ENCODE measurements at places on chromosomes 5 and 9.

DNA sequence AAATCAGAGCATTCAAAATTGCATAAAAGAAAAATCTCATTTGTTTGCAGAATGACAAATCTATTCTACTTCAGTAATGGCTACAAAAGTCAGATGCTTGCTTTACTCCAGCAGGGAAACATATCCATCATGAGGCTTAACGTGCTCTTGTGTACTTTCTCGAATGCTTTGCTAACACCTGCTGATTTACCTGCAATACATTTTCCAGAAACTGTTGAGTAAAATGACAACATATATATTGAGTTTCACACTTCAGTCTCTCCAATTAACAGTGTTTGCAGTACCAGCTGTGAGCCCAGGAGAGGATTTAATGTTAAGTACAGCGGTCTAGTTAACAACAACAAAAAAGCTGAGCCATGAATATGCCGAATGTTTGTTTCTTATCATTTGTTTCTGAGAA is 391.5 kb upstream of the SMC2 start:
- DNase-seq, result no peak

GRCh38 chr9:89603767-89604665 is 796 bp upstream of the GADD45G start:
- no peak for DNase-seq

DNA sequence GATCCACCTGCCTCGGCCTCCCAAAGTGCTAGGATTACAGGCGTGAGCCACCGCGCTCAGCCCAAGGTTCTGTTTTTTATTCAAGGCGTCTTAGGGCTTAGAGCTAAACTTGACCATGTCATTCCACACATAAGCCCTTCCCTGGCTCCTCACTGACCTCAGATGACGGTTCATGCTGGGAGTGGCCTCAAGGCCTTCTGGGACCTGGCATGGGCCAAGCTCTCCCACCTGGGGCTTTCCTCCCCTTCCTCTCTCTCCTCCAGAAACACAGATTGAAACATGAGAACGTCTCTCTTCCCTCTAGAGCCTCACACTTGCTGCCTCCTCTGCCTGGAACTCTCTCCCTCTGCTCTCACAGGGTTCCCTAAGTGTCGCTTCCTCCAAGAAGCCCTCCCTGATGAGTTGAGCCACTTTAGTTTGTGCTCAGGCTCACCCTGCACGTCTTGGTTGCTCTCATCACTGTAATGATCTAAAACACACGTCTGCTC is 155.6 kb upstream of the IER5L start:
- DNase-seq, result no peak

- no peak for DNase-seq
Measured at GRCh38 chr9:110842169-110842568, 173.6 kb downstream of the MUSK start.

DNA sequence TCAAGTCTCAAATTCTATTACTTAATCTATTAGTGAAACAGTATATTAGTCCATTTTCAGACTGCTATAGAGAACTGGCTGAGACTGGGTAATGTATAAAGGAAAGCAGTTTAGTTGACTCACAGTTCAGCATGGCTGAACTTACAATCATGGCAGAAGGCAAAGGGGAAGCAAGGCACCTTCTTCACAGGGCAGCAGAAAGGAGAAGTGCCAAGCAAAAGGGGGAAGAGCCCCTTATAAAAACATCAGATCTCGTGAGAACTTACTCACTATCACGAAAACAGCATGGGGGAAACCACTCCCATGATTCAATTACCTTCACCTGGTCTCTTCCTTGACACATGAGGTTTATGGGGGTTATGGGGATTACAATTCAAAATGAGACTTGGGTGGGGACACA is 67.9 kb upstream of the CHSY3 start:
- no peak for DNase-seq

DNA sequence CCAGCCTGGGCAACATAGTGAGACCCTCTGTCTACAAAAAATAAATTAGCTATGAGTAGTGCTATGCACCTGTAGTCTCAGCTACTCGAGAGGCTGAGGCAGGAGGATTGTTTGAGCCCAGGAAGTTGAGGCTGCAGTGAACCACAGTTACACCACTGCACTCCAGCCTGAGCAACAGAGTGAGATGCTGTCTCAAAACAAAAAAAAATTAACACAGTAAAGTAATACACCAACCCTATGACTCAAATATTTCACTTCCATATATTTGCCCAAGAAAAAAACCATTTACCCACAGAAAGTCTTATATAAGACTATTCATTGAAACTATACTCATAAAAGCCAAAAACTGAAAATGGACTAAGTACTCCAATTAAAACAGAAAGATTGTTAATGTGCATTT is 16.2 kb downstream of the SMIM23 start:
- DNase-seq, result no peak

- no peak for DNase-seq
Measured at GRCh38 chr5:150398722-150399523, 13.8 kb downstream of the CD74 start.

- DNase-seq, result no peak
Measured at GRCh38 chr5:130002183-130002582, 97.9 kb downstream of the CHSY3 start.

GRCh38 chr9:89439571-89439970 is 58.3 kb downstream of the SEMA4D start:
- DNase-seq, result no peak

DNA sequence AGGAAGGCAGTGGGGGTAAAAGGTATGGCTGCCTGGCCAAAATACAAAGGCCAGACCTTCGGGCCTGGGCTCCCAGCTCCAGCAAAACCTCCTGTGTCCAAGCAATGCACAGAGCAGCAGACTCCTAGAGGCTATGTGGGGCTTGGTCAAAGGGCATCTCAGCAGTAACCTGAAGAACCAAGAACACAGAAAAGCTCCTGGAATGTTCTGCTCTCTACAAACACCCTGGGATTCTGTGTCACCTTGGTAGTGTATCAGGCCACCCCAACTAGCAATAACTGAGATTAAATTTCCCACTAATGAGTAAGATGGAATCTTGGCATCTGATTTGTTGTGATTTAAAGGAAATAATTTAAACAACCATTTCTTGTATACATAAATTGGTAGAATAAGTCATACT is 158.6 kb downstream of the GLIS3 start:
- DNase-seq, result no peak

DNA sequence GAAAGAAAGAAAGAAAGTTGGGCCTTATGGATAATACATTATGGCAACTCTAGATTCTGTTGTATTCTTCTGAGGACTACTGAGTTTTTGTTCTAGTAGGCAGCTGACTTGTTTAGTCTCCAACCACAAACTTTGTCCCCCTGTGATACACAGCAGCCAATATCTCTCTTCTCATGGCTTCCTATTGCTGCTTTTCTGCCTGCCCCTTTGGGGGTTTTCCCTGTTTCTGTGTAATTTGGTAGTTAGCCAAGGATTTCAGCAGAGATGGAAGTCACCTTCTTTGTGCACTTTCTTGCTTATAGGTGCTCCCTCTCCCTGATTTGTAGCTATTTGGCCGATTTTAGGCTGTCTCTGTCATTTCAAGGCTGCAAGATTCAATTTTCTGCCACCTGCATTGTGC is 109.6 kb downstream of the FGF1 start:
- DNase-seq, result no peak

DNA sequence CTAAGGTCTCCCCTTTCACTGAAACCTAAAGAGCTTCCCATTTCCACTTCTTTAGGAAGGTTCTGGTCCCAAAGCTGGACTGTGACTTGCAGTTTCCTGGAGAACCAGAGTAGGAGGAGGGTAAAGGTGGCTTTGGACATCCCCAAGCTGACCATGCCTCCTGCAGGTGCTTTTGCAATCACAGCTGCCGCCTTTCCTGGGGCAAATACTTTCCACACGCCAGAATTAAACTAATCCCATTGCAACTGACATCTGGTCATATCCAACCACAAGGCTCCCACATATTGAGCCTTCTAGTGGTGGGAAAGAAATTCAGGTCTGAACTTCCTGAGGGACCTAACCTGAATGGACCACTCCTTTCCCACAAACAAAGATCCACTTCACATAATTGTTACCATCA is 92.7 kb downstream of the NRG2 start:
- no peak for DNase-seq

DNA sequence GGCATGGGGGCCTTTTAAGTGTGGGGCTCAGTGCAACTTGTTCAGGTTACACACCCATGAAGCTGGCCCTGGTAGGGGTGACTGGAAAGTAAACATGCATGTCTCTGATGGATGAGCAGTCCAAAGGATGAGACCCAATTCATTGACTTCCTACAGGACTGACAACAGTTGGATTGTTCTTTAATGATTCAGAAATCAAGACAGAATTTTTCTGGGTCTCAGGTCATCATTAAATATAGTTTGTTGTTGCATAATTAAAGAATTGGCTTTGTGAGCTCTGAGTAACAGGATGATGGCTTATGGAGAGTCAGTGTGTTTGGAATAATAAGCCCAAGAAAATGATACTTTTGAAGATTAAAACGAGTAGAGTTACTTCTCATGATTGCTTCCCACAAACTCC is 604.2 kb upstream of the CLINT1 start:
- DNase-seq, result no peak

DNA sequence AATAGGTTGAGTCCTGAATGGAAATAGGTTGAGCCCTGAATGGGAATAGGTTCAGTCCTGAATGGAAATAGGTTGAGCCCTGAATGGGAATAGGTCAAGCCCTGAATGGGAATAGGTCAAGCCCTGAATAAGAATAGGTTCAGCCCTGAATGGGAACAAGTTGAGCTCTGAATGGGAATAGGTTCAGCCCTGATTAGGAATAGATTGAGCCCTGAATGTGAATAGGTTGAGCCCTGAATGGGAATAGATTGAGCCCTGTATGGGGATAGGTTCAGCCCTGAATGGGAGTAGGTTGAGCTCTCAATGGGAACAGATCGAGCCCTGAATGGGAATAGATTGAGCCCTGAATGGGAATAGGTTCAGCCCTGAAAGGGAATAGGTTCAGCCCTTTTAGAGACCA is 590.8 kb upstream of the ADAMTS16 start:
- DNase-seq, result no peak

DNA sequence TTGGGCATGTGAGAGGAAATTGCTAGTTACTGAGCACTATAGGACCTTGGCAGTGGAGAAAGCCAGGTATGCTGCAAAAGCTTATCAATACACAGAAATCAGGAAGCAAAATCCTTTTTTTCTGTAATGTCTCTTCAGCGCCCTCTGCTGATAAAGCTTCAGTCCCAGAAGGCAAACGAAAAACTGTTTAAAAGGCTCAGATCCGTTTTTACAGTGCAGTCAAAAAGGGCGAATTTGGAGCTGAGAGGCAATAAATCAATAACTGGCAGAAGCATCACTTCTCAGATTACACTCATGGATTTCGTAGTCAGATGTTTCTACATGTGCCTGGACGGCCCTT is 1.1 kb upstream of the MAN2A1 start:
- no peak for DNase-seq

GRCh38 chr5:89179731-89180130 is 296.7 kb upstream of the MEF2C start:
- no peak for DNase-seq

DNA sequence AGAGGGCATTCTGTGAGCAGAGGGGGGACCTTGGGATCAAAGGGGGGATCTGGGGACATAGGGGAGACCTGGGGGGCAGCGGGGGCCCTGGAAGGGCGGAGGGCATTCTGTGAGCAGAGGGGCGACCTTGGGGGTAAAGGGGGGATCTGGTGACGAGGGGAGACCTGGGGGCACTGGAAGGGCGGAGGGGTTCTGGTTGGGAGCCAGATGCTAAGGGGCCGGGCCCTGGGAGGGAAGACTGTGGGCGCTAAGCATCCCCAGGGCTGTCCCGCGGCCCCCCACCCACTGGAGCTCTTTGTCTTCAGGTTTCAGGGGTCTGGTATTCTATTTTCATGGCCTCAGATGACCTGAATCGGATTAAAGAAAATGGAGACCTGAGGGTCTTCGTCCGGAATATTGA is 748 bp downstream of the LCN9 start:
- no peak for DNase-seq

GRCh38 chr9:123471843-123472570 is 116.0 kb downstream of the CRB2 start:
- DNase-seq, result no peak

GRCh38 chr9:138049085-138049778 is 171.7 kb downstream of the CACNA1B start:
- DNase-seq, result no peak

- DNase-seq, result no peak
Measured at GRCh38 chr9:73806876-73807275, 655.2 kb downstream of the ANXA1 start.

- no peak for DNase-seq
Measured at GRCh38 chr9:101030086-101030391, 1.5 kb downstream of the PLPPR1 start.

DNA sequence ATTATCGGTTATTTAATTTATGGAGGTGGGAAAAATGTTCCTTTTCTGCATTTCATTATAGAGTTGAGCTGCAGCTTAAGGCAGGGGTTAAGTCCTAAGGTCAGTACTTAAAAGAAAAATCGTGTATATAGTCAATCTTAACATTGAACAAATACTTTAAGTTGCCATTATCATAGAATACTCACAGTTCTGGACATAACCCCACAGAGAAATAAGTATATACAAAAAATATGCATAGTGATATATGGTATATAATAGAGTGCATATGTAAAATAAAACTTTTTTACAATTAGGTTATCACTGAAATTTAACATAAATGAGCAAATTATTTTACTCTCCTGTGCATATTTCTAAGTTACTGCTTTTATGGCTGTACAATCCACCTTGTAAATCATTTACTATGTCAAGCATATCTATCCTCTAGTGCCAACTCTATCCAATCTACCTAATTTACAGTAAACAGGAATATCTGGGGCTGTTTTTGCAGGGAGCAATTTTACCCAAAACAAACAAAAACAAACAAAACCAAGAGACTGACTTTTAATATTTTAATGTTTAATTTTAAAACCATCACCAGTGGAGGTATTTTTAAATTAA is 28.8 kb downstream of the TTC39B start:
- no peak for DNase-seq

DNA sequence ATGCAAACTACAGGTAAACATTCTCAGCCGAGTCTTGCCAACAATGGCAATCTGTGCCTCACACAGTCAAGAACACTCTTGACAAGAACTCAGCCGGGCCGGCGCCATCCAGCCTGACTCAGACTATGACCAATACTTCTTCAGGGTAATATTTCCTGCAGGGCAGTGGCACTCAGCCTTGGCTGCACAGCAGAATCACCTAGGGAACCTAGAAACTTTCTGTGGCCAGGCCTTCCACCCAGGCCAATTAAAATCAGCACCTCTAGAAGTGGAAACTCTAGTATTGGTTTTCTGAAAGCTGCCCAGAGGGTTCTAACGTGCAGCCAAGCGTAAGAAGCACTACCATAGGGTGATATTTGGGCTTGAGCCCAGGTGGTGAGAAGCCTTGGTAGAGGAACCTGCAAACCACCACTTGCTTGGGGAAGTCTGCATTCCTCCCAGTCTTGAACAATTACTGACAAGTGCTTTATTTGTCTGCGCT is 120.6 kb downstream of the TTLL11 start:
- DNase-seq, result no peak

DNA sequence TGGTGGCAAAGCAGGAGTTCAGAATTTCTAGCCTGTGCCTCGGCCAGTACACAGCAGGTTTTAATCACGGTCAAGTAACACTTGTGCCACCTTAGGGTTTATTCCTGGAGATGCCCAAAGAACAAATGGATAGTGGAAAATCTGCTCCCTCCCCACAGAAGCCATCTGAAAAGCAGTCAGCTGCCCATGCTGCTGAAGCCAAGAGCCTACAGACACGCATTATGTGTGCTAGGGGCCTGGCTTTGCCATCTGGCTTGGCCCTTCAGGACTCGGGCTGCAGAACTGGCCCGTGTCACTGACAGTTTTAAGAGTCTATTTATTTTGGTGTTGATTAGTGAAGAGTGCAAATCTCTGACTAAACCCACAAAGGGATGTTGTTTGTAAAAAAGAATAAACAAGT is 11.1 kb downstream of the ARSB start:
- DNase-seq, result no peak
